Chondrocyte (in vitro differentiated cells): ENCODE measurements at places on chromosomes 6 and 20.

GRCh38 chr20:308427-309038, 11.2 kb downstream of the ZCCHC3 start:
- DNase-seq, result no peak

- no peak for DNase-seq
Observed at GRCh38 chr20:61555566-61555965, 303.5 kb downstream of the CDH4 start.

DNA sequence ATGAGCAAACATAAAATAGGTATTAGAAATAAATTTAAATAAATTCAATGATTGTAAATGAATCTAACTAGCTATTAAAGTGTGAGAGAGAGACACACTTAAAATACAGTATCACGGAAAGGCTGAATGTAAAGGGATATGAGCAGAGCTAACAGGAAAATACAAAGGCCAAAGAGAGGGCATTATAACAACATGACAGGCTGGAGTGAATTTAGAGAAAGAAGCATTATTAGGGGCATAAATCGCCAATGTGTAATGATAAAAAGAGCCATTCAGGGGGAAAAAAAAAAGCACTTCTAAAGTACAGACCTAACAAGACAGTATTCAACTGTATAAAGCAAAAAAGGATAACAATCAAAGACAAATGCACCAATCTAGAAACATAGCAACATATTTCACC, 28.1 kb downstream of the DACT2 start:
- no peak for DNase-seq

DNA sequence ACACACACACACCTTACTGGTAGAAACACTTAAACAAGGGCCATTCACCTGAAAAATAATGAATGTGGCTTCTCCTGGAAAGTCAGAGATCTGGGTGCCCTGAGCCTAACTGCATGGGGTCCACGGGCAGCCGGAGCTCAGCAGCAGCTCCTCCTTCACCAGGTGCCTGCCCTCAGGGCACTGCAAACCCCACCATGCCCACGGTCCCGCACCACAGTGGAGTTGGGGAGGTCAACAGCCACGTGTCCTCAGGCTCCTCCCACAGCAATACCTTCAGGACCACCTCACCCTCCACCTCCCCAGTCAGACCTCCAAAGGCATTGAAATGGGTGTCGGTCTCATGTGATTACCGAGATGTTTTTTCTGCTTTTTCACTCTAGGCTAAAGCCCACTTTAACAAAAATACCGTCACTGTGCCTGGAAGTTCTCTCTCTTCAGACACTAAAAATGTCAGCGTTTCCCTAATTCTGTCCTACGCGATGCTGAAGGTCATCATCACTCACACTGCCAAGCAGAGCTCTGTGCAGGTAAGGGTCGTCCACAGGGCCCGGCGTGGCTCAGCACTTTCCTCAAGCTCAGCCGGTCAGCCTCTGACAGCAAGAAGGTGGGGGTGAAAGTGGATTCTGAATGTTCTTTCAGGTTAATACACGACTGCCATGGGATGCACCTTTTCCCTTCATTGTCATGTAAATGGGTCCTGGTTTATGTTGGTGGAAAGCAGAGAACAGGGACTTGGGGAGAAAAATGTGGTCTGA, 48.9 kb downstream of the CDK5RAP1 start:
- DNase-seq, result no peak

DNA sequence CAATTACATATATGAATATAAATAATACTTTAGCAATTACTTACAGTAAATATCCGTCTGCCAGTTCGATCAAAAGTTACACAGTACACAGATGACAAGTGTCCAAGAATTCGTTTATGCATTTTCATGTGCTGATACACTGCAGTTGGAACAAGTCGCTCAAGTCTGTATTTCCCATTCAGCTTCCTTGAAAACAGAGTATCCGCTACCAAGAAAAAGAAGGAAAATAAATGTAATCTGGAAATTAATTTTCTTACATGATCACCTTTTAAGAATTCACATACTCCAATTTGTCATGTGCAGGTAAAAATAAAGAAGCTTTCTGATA, 35.3 kb downstream of the PHIP start:
- no peak for DNase-seq

GRCh38 chr6:14118091-14118439, 493 bp downstream of the CD83 start:
- no peak for DNase-seq

GRCh38 chr6:111361648-111362047, 121.4 kb downstream of the REV3L start:
- DNase-seq, result no peak

- DNase-seq, result no peak
Observed at GRCh38 chr6:41200296-41200900, 551 bp downstream of the TREML2 start.

DNA sequence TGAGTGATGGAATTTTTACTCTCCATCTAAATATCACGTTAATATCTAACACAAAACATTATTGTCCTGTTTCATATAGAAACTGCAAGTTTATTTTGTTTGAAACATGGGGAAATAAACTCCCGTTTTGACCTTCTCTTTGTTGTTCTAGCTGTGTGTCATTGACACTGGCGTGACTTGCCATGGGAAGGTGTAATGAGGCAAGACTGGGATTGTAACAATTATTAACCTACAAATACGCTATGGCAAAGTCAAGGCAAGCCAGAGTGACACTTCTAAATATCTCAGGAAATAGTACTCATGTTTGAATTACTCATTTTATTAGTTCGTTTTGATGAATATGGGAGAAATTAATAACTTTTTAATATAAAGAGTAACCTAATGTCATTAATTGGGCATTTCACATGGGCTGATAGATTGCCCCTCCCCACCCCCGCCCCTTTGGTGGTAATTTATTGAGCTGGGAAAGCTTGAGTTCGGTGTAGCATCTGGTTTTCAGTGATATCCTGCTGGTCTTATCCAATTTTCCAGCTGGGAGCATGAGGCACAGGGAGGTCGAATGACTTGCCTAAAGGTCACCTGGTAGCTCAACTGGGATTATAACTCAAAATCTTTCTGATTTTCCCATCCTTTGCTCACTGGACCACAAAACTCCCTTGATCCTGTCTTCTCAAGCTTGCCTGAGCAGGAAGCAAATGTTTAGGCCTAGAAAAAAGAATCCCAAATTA, 380.6 kb upstream of the JAG1 start:
- no peak for DNase-seq

DNA sequence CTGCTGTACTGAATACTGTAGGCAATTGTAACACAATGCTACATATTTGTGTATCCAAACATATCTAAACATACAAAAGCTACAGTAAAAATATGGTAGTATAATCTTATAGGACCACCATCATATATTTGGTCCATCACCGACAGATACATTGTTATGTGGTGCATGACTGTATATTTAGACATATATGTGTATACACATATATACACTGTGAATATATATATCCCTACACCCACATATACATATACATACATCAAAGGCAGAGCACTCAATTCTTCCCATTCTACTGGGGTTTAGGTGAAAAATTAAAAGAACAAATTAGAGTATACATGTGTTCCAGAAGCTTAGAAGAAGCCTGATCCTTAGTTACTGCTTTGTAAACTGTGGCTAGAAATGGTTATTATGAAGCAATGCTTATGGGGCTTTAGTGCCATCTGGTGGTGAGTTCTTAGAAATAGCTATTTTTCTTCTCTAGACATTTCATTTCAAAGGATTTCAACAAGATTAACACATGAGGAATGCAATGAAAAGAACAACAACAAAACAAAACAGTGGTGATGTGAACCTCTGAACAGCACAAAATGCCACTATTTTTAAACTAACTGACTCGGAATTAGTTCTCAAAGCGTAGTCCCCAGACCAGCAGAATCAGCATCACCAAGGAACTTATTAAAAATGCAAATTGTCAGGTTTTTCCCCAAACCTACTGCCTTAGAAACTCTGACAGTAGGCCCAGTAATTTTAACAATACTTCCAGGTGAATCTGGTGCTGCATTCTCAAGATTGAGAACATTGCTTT, 38.0 kb downstream of the PKHD1 start:
- DNase-seq, result no peak

DNA sequence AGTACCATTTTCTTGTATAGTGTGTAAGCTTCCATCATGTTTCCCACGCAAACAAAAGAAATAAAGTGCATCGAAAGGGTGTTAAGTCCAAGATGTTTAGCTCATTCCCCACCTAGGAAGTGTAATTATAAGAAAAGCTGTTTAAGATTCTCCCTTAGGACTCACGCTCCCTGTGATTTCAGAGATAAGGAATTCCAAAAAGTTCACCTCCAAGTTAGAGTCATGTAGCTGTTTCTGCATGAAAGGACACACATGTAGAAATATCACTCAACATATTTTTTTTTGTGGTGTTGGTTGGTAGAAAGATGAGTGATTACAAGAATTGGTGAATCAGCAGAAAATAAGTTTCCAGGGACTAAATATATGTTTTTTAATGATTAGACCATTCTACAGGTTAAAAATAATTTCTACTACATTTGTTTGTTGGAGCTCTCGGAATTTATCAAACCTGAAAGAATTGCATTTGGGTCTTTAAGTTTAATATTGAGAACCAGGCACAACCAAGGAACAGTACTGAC, 10.4 kb downstream of the OPN5 start:
- no peak for DNase-seq

GRCh38 chr6:52244400-52244799, at the start of gene IL17F:
Gene IL17F, minus strand, starts transcription at chr6:52244500. Its CDS starts 71 bp downstream, at chr6:52244429.
- no peak for DNase-seq

GRCh38 chr6:25122622-25123237, 156.4 kb upstream of the CARMIL1 start:
- DNase-seq, result no peak

GRCh38 chr6:66210964-66211363, 503.9 kb upstream of the EYS start:
- DNase-seq, result no peak

GRCh38 chr6:33126101-33126714, 50.4 kb downstream of the HLA-DPB1 start:
- DNase-seq, result no peak

GRCh38 chr6:35609588-35609987, 79.1 kb downstream of the FKBP5 start:
- no peak for DNase-seq
